ENCODE measurements at places on chromosomes 6 and 20.
A peak's percentile ranks its signal among the peaks of the same experiment; 100 is the strongest.

GRCh38 chr6:107230024-107230423 lies 114.7 kb upstream of the BEND3 start:
- no peak for DNase-seq

DNA sequence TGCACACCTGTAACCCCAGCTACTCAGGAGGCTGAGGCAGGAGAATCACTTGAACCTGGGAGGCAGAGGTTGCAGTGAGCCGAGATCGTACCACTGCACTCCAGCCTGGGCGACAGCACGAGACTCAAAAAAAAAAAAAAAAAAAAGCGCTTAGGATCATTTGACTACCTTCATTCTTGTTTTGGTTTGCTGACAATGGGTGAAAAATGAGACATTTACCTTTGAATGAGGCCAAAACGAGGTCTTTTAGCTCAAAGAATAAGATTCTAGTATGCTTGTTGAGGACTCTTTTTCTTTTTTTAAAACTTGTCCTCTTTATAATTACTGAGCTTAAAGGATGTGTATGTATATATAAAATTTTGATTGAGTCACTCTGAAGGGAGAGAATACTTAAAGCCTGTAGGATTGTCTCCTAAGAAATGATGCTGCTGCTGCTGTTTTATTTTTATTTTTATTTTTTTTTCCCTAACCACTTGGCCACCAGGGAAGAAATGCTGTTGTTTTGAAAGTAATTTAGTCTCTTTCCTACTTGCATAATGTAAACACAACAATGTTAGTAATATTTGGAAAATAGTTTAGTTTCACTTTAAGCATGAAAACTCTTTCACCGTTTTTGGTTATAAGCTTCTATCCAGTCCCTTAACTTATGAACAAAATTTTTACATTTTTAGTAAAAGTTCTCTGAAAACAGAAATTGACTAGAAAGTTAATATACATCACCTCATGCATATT lies 7.9 kb downstream of the UBR2 start:
- no peak for DNase-seq

DNA sequence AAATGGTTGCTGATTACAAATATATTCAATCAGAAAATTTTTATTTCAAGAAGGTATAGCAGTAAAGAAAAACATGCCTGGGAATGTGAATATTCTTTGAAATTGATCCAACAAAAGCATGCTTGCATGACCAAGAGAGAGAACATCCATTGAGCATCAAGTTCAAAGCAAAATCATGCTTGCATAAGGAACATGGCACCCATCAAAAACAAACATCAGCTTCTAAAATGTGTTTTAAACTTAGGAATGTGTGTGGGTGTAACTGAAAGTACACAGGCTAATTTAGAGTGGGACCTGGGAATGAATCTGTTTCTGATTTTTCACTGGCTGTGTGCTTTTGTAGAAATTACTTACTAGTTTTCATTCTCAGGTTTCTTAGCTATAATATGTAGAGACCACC lies 5.6 kb downstream of the SLC17A5 start:
- DNase-seq: no peak

GRCh38 chr20:10172998-10173655 lies 45.5 kb upstream of the SNAP25 start:
- DNase-seq: no peak

DNA sequence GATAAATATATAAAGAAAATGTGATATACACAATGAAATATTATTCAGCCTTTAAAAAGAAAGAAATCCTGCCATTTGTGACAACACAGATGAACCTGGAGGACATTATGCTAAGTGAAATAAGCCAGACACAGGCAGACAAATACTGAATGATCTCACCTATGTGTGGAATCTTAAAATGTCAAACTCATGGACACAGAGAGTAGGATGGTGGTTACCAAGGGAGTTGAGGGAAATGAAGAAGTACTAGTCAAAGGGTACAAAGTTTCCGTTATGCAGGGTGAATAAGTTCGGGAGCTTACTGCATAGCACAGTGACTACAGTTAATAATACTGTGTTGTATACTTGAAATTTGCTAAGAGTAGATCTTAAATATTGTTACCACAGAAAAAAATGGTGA lies 14.6 kb upstream of the DEFB132 start:
- no peak for DNase-seq

DNA sequence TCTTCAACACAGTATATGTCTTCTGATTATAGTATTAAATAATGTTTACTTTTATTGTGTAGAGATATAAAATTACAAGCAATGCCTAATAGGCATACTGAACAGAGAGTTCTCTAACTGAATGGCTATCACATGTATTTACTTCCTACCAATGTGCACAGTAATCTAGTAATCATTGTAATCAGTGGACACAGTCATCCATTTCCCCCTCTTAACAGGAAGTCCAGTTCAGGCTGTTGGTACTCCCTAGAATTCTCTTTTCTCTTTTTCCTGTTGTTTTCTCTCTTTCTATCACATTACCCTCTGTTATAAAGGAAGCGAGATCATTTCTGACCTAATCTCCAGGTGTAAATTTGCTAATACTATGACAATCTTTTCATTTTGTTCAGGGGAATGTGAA lies 172.5 kb downstream of the HTR1B start:
- no peak for DNase-seq

DNA sequence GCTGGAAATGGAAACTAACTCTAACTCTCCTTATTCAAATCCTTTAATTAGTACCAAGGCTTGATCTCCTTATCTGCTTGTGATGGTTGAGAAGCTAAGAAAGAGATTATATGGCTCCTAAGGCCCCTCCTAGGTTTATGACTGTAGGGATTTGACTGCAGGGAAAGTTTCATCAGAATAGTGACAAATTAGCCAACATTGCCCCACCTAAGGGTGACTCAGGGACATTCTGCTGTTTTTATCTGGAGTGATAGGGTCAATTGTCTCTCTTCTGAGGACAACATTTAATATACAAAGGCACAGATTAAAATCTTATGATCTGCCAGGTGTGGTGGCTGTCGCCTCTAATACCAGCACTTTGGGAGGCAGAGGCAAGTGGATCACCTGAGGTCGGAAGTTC lies 138.1 kb upstream of the MARCKS start:
- peak; percentile 27 for DNase-seq

DNA sequence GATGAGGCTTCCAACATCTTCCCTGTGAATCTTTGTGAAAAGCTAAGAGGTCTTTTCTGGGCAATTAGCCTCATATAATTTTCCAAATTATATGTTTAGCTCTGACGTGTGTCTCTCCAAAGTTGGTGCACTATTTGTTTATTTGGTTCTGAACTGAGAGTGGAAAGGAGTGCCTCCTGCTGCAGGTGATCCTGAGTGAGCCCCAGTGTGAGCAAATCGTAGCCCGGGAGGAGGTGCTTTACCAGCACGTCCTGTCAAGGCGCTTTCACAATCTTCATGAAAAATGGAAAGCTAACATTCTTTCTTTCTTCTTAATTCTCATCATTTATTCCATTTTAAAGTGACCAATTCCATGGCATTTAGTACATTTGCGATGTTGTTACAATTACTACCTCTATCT lies 231.9 kb downstream of the BMP2 start:
- DNase-seq: no peak

DNA sequence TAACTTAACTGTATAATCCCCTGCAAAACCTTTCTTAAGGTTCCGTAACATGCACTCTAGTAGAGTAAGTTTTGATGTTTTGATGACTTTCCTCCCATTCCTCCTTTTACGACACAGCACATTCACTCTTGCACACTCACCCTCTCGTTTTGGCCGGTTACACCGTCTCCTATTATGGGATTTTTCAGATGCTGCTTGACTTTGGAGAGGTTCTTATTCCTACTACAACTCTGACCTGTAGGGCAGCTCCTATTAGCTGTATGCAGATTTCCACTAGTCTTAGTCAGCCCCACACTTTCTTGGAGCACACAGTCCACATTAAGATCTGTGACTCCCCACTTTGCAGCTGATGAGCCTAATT lies 223.7 kb upstream of the SYNCRIP start:
- no peak for DNase-seq

DNA sequence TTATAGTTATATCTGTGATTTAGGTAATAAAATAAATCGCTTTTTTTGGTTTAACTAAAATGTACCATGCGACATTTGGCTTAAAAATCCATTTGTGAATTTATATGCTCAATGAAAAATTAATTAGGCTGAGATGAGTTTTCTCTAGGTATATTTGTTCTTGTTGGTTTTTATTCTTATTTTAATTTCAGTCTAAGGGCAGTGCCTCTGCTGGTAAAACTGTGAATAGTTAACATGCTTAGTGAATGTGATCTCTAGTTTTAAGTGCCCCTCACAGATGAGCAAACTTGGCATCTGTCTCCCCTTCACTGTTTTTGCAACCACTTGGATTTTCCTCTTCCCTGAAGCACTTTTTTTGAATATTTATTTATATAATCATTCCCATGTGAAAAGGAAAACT lies 822.7 kb downstream of the GRIK2 start:
- DNase-seq: no peak

- DNase-seq: no peak
Observed at GRCh38 chr6:124026694-124027093, 223.0 kb downstream of the NKAIN2 start.

DNA sequence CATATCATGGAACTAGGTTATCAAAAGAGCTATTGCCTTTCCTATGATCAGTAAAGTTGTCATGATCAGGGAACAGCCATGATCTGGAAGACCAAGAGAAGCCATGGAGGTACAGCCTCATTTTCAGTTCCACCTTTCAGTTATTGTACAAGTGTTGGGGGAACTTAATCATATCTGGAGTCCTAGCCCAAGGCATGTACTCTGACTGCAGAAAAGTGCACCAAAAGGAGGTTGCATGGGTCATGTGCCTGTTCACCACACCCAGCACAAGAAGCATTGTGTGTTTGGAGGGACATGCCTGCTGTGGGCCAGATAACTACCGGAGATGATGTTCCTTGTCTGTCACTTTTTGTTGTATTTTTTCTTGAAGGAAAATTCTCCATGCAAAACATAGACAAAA lies 185.8 kb upstream of the MAN1A1 start:
- no peak for DNase-seq

- no peak for DNase-seq
Observed at GRCh38 chr20:4350096-4350495, 334.7 kb upstream of the RNF24 start.

GRCh38 chr6:11139051-11139960 lies 27.8 kb upstream of the ERVFRD-1 start:
- no peak for DNase-seq

DNA sequence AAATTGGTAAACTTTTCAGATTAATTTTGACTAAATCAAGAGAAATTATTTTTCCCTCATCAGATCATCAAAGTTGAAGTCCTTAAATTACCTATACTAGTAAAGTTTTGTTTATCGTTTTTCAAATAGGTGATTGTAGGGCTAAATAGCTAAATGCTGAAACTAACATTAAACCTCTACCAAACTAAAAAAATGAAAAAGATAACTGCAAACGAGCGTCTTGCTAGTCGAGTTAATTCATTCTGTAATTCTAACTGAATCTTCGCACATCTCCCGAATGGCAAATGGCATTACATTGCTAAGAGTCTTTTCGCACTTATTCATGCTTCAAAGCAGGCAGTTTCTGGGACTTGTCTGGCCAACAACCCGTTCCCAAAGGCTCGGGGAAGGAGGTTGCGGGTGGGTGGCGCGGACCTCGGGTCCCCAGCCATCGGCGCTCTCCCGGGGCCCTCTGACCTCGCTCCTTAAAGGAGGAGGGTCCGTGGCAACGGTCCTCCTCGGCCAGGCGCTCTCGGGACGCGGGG lies 43.8 kb downstream of the POPDC3 start:
- no peak for DNase-seq

- DNase-seq: no peak
Observed at GRCh38 chr6:170006071-170006899, 254.9 kb downstream of the ERMARD start.

GRCh38 chr6:40832691-40833090 lies 206.3 kb downstream of the UNC5CL start:
- DNase-seq: no peak

DNA sequence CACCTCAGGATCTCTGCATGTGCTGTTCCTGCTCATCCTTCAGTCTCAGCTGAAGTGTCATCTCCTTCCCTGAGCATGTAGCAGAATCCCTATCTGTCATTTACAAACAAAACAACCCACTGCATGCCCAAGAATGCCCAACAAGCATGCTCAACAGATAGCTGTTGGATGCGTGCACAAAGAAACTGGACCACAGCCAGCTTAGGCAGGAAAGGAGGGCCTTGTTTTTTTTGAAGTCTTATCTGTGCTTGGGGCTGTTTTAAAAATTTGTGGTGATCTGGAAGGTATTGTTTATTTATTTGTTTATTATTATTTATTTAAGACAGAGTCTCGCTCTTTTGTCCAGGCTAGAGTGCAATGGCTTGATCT lies 18.5 kb upstream of the SLC16A10 start:
- DNase-seq: no peak

Data from HuH-7.5 (cell line).